ENCODE measurements at places on chromosomes 7 and 10.

DNA sequence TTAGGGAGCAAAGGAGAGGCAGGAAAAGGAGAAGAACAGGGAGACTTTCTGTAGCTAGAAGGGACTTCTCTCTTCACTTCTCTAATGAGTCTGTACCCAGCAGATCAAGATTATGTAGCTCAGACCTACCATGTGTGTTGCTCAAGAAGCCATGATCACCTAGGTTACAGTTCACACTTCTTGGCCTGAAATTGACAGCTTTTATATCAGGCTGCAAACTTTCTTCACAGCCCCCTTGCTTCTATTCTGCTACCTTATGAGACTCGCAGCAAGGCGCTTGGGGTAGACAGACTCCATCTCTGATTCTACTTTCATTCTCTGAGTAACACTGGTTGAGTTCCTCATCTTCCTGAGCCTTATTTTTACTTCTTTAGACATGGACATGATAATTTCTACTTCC is 19.6 kb upstream of the GIMAP2 start:
- DNase-seq: no peak

DNA sequence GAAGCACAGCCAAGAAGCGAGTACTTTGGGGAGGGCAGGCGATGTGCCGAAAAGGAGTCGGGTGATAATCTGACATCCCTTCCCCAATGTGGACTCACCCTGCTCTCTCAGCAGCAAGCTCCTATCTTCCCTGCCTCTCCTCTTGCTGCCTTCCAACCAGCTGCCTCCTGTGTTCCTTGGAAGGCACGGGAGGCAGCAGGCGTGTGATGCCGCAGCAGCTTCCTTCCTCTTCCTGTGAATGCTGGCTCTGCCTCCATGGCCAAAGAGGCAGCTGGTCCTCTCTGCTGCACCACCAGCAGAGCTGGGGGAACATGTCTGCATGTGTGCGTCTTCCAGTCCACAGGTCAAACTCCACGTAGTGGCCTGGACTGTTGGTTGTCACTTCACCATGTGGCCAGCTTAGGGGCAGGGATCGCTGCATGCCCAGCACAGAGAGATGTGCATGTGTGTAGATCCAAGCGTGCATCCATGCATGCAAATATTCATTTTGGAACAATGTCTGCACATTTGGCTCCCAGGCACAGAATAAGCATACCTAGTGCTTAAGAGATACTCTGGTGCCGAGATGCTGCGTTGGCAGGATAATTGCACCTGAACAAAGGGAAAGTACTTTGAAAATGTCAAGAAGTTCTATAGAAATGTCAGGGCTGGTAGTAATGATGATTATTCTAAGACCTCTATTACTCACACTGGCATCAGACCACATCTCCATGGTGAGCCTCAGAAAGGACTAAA is 499.8 kb downstream of the PLXNA4 start:
- no peak for DNase-seq

DNA sequence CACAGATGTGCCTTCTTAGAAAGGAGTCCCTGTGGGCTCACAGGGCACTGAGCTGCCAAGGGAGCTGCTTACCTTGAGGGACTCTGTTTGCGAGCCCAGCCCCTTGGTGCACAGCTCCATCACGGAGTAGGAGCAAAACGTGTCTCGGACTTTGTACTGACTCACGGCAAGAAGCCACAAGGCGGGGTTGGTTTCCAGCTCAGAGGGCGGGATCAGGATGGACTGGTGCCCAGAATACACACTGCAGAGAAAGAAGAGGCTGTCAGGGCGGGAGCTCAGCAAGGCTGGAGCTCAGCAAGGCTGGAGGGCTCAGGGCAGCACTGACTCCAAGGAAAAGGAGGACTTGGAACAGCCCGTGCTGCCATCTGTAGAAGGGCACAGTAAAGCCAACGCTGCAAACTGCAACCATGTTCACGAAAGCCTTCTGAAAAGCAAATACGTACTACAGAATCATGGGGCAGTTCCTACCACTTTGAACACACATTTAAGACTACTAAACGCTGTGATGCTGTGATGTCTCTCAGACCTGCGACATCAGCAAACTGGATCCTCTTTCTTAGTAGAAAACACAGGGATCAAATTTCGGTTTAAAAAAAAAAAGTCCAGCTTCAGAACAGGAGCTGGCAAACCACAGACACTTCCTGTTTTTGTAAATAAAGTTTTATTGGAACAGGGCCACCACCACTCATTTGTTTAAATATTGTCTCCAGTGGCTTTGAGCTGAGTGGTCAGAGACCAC is 194.3 kb downstream of the ZMYND11 start:
- no peak for DNase-seq

GRCh38 chr7:43735802-43736603 is 6.7 kb upstream of the COA1 start:
- no peak for DNase-seq

DNA sequence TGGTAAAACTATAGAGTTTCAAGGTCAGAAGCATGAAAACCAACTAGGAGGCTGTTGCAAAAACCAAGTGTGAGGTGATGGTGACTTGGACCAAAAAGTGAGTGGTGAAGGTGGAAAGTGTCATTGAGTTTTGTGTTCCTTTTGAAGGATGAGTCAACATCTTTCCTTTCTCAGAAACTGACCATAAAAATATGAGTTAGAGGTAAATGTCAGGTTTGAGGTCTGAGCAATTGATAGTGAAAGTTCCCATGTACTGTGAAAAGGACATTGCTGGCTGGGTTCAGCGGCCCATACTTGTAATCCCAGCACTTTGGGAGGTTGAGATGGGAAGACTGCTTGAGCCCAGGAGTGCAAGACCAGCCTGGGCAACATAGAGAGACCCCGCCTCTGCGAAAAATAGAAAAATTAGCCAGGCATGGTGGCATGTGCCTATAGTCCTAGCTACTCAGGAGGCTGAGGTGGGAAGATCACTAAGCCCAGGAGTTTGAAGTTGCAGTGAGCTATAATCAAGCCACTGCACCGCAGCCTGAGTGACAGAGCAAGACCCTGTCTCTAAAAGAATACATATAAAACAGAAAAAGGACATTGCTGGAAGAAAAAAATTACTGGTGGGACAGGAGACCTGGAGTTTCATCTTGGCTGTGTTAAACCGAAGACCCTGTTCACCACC is 89.3 kb upstream of the ARID5B start:
- DNase-seq: no peak

GRCh38 chr10:72834183-72834825 is 59.2 kb upstream of the OIT3 start:
- peak; percentile 53 for DNase-seq

- DNase-seq: no peak
Measured at GRCh38 chr10:96651998-96652431, 65.2 kb upstream of the TM9SF3 start.

DNA sequence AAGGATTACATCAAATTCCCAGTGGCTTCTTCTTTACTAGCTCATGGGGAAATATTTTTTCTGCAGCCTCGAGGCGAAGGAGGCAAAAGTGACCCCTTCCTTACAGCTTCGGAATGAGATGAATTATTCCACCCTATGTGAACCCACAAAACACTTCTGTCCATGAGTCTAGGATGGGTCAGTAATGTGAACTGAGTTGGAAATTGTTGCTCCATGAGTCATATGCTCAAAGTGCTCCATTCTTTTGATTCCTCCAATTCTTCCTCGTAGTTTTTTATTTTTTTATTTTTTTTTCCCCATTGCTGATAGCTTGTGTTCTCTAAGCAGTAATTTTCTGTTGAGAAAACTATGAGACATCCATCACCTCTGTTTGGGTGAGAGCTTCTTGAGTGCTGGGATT is 31.7 kb upstream of the FAM204A start:
- DNase-seq: no peak

DNA sequence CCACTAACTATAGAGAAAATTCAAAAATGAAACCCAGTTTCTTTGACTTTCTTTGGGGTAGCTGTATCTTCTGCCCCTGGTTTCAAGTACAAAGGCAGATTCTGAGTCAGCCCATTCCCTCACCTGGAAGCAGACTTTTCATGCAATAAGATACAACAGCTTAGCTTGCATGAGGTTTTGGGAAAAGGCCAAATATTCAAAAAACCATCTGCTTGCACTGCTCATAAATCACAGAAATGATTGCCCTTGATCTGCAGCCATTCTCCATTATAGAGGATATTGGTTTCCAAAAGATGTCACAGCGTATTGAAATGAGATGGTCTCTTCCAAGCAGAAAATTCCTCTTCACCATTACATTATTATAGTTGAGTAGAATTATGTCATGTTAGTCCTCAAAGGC is 354.0 kb downstream of the PHF14 start:
- no peak for DNase-seq

DNA sequence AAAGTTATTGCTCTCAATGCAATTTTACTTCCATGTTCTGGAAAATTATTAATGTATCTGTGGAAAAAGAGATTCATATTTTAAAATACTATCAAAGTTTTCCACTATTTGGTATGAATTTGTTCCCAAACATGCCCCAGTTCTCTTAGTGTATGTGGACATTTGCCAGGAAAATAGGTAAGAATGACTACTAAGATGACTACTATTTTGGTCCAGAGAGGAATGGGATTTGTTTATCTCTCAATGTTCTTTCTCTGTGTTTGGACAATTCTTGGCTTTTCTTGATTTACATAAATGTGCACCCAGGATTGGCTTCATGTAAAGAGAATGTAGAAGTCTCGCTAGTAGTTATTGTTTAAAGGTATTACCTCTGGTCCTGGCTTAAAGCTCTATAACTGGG is 60.3 kb upstream of the POT1 start:
- no peak for DNase-seq

DNA sequence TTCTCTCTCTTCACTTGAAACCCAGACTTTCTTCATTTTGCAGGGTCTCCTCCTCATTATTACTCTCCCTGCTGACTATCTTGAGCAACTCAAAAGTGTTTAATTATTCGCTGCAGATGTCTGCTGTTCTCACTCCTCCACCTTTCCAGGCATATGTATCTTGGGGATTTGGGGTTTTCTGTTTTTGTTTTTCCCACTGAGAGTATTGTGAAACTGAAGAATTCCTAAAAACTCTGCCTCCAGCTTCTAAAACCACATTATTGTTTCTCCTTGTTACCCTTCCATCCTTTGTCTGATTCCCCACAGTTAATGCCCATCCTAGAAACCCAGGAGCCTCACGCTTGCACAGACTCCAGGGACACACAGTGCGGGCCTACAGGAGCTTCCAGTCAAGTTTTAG is 51.3 kb downstream of the WNT2 start:
- no peak for DNase-seq

DNA sequence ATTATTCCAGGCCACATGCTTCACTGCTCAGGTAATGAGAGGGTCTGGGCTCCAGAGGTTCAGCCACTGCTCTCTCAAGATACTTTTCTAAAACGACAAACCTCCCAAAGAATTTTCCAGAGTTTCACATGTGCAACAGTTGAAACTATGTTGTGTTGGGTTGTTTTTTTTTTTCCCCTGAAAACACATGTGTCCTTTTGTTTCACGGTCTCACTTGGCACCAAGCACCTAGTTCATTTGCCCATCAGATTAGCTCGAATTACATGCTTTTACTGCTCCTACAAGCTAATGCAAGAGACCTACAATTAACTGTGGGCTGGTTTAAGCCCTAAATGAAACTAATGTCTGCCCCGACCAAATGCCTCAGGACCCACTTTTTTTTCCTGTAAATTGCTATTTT is 313.3 kb downstream of the FGFR2 start:
- no peak for DNase-seq

DNA sequence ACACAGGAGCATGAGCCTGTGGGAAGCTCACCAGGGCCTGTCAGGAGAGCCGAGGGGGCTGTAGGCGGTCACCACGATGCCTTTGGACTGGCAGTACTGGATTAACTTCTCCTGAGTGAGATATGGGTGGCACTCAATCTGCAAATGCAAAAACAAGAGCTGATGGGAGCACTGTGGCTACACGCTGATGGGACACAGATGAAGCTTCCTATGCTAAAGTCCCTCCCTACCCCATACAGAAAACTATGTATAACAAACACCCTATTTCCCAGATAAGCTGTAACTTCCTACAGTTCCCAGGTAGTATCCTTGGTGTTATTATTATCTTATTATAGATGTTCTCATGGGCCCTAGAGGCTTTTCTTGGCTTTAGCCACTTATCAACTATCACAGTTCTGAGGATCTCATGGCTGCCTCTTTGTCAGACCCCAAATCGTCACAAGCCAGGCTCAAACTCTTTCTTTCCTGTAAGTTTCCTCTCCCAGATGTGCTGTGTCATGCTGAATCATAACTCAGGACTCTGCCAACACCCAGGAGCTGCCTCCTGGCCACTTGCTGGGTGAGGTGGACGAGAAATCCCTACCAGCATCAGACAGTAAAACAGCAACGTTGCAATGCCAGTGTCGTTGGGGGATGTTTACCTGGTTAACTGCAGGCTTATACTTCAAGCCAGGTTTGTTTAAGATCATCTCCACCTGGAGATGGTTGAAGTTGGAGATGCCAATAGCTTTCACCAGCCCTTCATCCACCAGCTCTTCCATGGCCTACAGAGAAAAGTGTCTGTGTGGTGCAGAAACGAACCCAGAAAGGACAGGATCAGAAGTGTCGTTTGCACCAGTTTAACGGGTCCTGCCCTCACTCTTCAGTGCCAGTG is 10.3 kb downstream of the AKR1B1 start:
- DNase-seq: no peak

DNA sequence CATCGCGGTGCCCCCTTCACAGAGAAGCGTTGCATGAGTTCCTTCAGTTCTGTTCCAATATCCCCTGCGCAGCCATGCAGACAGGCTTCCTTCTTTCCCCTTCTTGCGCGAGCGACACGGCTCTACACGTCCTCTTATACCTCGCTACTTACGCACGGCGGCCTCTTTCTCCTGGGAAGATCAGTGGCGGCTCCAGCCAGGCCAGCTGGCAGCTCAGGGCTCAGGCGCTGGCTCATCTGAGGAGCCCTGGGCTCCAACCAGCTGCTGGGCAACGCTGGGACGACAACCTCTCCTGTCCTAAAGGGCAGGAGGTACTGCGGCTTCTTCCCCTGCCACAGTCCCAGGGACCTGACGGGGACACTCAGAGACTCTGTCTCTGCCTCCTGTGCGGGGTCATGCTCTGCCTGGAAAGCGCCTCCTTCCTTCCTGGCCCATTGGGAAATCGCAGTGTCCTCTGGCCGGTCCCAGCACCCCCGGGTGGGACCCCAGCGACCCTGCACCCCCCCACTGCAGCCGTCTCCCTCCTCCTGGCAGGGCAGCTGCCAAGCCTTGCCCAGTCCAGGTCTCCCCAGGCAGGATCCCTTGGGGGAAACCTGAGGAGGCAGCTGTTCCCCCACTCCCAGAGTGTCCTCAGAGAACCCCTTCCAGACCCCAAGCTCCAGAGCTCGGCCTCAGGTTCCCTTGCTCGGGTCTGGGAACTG is 5.0 kb upstream of the FAM20C start:
- DNase-seq: peak; percentile 67

All from NCI-H82 (cell line).